ENCODE measurements at places on chromosomes 12 and 14.

DNA sequence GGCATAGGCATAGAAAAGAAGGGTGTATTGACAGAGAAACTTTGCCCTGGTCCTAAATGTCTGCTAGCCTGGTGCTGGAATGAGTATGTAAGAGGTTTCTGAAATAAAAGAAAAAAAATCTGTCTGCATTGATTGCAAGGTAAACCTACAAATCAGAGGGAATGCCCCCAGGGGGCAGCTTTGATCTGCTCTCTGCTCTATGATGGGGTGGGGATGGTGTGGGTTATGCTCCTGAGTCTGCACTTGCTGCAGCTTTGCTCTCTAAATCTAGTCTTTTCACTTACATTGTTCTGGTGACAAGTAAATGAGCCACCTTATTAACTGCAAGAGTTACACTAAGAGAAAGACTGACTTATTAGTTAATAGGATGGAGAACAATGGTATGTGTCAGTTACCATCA lies 468.4 kb upstream of the STXBP6 start:
- no peak for DNase-seq

GRCh38 chr12:42255221-42255865 lies 17.3 kb upstream of the YAF2 start:
- DNase-seq = no peak

- no peak for DNase-seq
These were observed 24.4 kb upstream of the BDKRB1 start for GRCh38 chr14:96231526-96232130.

DNA sequence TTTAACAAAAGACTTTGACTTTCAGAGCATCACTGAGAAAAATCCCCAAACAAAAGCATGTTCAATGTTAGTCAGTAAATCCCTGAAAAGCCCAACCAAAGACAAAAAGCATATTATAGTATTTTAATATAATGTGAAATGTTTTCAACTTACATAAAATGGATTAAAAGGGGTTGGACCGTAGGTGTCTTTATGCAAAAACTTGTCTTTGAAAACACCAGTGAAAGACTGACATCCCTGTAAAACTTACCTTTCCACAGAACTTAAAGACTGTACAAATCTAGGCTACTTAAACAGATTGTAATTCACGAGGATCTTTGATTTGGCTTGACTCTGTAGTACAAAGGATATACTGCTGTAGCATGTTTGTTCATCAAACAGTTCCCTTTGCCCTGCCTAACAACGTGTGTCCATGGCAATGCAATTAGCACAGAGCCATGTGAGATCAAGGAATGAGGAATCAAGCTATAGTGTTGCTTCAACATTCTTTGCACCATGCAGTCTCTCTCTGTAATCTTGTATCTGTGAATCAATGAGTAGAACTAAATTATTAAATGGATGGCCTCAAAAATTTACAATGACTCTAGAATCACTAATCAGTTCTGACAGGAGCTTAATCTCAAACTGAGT lies 138.5 kb upstream of the SYT1 start:
- DNase-seq = no peak

DNA sequence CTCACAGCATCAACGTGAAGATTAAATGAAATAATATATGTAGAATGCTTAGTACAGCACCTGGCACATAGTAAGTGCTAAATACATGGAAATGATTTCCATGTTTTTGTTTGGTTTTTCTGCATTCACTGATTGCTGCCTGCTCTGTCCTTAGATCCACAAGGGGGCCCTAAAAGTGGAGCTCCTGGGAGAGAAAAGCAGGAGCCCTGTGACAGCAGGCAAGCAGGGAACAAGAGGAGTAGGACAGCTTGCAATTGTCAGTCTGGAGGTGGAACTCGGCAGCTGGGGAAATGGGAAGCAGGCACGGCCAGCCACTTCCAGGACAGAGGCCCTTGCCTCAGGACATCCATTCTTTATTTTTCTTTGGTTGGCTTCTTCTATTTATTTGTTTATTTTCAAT lies 292.9 kb downstream of the BMP4 start:
- no peak for DNase-seq

DNA sequence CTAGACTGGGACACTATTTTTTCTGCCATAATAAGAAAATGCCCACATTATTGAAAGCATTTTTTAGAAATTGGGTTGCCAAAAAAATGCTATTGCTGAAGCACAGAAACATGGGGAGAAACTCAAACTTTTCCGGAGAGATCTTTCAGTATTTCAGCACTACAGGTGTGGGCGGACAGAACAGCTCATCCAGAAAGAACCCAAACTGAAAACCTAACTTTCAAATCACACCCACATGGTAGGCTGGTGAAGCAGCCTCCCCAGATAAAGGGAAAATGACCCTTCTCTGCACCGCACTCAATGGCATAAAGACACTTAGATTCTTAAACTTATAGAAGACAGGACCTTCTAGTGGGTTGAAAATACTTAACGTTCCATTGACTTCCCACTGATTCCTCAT lies 62.3 kb upstream of the TMPO start:
- no peak for DNase-seq

GRCh38 chr12:69822201-69822860 lies 2.7 kb upstream of the MYRFL start:
- DNase-seq = no peak

GRCh38 chr12:108814462-108815211 lies 42.7 kb downstream of the SSH1 start:
- no peak for DNase-seq

DNA sequence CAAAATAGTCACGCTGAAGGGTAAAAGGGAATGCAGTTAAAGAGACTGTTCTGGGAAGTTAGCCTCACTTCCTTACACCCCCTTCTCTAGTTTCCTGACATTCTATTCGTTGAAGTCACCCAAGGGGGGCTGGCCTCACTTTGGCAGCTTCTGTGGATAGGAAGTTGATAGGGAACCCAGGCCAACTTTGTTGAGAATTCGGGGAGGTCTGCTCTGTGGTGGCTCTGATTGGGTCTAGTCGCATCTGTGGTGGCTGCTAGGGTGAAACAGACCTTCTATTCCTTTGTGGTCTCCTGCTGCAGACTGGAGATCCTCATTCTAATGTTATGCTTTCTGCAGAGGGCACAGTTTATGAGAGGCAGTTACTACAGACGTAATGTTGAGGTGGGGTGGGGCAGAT lies 28.8 kb upstream of the GZMB start:
- no peak for DNase-seq

- no peak for DNase-seq
These were observed 527.7 kb downstream of the FUT8 start for GRCh38 chr14:65940056-65940735.

DNA sequence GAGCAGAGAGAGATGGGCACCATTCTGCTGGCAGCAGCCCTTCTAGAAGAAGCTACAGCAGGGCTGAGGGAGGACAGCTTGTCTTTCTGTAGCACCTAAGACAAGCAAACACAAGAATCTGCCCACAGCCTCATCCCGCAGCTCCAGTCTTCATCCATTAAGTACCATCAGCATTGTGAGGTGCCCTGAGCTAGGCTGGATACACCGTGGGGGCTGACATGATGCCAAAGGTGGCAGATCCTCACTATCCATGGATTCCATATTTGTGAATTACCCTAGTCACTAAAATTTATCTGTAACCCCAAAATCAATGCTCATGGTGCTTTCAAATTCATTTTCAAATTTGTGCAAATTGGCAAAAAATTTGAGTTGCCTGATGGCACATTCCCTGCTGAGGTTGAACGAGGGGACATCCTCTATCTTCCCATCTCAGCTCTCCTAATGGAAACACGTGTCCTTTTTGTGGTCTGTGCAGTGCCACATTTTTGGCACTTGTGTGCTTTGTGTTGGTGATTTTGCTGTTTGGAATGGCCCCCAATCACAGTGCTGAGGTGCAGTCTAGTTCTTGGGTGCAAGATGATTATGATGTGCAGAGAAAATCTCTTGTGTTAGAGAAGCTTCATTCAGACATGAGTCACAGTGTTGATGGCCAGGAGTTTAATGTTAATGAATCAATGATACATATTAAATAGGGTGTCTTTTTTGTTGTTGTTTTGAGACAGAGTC lies 7.0 kb downstream of the PITPNM2 start:
- DNase-seq = no peak

GRCh38 chr14:20434701-20435581 lies 1.0 kb downstream of the KLHL33 start:
- no peak for DNase-seq

DNA sequence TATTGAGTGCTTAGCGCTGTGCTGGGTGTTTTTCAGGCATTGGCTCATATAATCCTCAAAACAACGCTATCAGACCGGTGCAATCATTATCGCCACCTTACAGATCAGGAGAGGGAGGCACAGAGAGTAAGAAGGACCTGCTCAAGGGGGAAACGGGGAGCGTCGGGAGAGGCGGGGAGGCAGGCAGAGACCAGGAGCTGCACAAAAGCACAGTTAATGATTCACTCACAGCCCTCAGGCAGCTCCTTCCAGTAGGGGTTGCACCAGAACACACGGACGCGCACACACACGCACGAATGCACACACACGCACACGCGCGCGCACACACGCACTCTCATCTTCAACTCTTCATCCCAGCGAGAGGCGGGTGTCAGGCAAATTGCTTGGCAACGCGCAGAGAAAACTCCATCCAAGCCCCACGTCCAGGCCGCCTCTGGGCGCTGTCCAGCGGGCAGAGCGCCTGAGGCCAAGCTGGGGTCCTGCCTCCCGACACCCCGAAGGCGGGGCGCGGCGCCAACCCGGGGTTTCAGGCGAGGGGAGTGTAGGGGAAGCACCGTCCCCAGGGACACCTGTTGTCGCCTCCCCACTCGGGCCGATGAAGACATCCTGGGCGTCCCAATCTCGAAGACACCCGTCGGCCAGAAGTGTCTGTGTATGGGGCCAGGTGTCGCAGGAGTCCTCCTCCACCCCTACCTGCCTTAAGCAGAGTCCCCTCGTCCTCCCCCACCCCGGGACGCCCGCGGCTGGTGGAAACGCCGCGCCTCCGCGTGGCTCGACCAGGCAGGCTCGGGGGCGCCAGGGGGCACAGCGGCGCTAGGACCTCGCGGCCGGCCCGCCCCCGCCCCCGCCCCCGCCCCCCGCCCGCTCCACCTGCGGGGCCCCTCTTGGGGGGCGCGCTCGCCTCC lies 35.5 kb upstream of the STON2 start:
- DNase-seq = no peak

DNA sequence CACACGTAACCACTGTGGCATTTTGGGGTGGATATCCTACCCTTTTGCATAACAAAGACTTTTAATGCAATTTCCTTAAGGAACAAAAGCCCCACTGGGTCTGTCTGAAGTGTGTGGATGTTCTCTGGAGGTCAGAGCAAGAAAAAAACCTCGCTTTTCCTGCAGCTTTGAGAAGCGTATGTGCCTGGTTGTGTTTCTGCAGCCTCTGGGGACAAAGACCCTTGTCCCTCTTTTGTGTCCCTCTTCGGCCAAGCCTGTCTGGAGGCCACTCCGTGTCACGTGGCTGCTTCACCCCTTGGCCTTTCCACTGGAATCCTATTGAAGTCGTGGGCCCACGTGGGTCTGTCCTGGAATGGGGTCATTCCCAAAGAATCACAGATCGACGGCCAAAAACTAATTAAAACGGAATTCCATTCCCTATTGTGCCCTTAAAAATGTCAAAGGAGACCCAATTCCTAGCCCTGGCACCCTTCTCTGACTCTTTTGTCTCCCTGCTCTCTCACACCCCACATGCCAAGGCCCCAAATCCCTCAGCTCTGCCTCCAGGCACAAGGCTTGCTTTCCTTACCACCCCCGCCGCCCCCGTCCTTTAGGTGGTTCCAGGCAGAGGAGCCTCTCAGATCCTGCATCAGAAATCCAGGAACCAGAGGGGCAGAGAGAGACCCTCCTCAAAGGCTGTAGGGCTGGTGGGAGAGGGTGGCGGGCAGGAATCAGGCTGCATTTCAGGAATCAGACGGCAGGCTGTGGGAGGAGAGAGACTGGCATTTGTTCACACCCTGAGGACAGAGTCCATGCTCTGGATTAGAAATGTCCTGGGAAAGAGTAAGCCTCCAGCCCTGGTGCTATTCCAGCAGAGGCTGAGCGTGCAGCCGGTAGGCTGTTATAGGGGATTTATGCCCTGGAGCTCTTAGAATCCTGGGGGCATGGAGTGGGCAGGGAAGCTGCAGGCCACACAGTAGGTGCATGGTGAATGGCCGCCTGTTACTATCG lies 12.6 kb upstream of the CYP46A1 start:
- DNase-seq = no peak

GRCh38 chr12:14314801-14315200 lies 50.7 kb upstream of the ATF7IP start:
- no peak for DNase-seq

- no peak for DNase-seq
These were observed 16.2 kb downstream of the SLC7A8 start for GRCh38 chr14:23167116-23167847.

DNA sequence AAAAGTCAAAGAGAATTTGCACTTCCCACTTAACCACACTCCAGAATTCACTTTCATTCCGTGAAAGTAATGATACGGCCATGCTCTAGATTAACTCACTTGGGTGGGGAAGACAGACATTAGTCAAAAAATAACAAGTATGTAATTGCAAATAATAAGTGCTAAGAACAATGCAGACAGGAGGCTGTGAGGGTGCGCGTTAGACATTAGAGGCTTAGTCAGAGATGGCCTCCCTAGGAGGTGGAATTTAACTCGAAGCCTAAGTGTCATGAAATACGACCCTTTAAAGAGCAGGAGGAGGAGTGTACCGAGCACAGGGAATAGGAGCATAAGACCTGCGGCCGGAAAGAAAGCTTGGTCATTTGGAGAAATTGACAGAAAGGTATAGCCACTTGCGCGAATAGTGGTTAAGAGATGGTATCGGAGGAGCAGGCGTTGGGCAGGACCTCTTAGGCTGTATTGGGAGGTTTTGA lies 628 bp downstream of the SNRPF start:
- DNase-seq = no peak

DNA sequence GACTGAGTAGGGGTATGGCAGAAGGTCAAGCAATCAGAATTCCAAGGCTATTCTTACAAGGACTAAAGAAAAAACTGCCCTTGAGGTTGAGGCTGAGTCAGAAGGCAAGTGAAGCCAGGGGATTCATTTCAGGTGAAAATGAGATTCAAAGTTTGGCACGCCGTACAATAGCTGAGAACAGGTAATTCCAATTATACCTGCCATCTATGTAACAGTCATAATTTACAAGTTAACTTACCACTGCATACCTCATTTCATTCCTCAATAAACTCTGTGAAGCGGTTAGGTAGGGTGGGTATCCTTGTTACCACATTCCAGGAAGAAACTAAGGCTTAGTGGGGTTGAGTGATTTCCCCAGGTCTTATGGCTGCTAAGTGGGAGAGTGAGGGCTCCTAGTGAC lies 64.1 kb downstream of the STON2 start:
- no peak for DNase-seq

- DNase-seq = no peak
These were observed 23.0 kb upstream of the ITGA5 start for GRCh38 chr12:54442099-54442498.

GRCh38 chr14:102571043-102571442 lies 21.4 kb upstream of the RCOR1 start:
- DNase-seq = no peak

- DNase-seq = no peak
These were observed 239.2 kb upstream of the AMIGO2 start for GRCh38 chr12:47318963-47319362.

GRCh38 chr12:90085494-90086274 lies 377.0 kb upstream of the ATP2B1 start:
- no peak for DNase-seq

Measured in stimulated activated CD8-positive, alpha-beta memory T cell treated with anti-CD3 and anti-CD28 coated beads, Interleukin-15, amount 100 ng/mL, for 24 hours (primary cell).